Right renal pelvis (tissue), 4 donors: ENCODE measurements at places on chromosomes 5 and 9.
A peak's percentile ranks its signal among the peaks of the same experiment; 100 is the strongest.

- DNase-seq = no peak
Measured at GRCh38 chr9:136348691-136349090, 14.9 kb downstream of the DNLZ start.

- no peak for DNase-seq
Measured at GRCh38 chr5:96297867-96298266, 135.2 kb downstream of the PCSK1 start.

GRCh38 chr5:143004361-143005145, 234.4 kb downstream of the ARHGAP26 start:
- no peak for DNase-seq

DNA sequence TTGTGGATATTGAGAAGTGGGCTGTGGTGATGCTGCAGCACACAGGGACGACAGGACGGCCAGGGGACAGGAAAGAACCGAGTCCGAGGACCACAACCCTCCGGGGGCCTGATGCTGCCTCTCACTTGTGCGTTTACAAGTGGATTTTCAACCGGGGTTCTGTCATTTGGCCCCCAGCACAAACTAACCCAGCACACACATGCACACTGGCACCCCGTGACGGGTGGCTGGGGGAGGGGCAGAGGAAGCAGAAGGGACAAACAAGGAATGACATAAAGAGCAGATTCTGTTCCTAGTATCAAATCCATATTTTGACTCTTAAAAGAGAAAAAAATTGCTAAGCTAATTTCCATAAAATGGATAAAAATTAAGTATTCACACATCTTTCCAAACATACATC, 18.3 kb upstream of the ZFYVE16 start:
- DNase-seq = no peak

GRCh38 chr9:3865141-3865772, 339.5 kb upstream of the RFX3 start:
- DNase-seq = no peak

GRCh38 chr5:134236318-134236717, 10.4 kb upstream of the PPP2CA start:
- DNase-seq = no peak

DNA sequence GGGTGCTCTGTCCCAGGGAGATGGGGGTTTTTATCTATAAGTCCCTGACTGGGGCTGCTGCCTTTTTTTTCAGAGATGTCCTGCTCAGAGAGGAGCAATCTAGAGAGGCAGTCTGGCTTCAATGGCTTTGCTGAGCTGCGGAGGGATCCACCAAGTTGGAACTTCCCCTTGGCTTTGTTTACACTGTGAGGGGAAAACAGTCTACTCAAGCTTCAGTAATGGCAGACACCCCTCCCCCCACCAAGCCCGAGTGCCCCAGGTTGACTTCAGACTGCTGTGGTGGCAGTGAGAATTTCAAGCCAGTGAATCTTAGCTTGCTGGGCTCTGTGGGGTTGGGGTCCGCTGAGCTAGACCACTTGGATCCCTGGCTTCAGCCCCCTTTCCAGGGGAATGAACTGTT, 375.8 kb downstream of the RAB3C start:
- DNase-seq = no peak

DNA sequence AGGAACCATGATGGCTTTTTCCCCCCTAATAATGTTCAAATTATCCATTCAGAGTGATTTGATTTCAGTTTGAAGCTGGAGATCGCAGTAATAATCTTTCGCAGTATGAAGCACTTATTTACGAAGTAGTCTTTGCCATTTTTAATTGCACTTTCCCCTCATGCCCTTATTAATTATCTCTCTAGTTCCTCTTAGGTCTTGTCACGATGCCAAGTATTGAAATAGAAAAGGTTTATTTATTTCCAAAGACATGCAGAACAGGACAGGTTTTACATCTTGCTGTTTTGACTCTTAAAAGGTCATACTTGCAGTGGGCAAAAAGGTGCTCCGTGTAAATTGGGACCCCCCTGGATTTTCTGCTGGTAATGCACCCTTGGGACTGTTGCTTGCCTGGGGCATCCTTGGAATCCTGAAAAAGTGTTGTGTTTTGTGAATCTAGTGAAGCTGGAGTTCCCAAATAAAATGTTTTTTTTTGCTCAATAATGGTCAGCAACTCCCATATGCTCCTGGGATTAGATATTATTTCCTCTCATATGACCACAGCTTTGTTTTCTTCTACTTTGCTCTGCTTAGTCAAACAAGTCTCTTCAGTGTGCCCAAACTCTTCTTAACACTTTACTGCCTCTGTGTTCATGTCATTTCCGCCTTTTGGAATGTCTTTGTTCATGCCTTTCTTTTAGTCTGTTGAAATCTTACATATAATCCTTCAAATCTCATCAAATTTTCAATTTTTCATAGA, 278.3 kb downstream of the TMEM38B start:
- no peak for DNase-seq

GRCh38 chr9:12813960-12814876, 39.4 kb downstream of the LURAP1L start:
- DNase-seq = no peak

- DNase-seq = no peak
Measured at GRCh38 chr5:122770477-122770876, 4.4 kb upstream of the SNX2 start.

GRCh38 chr9:2255128-2255527, 240.0 kb downstream of the SMARCA2 start:
- DNase-seq = no peak

DNA sequence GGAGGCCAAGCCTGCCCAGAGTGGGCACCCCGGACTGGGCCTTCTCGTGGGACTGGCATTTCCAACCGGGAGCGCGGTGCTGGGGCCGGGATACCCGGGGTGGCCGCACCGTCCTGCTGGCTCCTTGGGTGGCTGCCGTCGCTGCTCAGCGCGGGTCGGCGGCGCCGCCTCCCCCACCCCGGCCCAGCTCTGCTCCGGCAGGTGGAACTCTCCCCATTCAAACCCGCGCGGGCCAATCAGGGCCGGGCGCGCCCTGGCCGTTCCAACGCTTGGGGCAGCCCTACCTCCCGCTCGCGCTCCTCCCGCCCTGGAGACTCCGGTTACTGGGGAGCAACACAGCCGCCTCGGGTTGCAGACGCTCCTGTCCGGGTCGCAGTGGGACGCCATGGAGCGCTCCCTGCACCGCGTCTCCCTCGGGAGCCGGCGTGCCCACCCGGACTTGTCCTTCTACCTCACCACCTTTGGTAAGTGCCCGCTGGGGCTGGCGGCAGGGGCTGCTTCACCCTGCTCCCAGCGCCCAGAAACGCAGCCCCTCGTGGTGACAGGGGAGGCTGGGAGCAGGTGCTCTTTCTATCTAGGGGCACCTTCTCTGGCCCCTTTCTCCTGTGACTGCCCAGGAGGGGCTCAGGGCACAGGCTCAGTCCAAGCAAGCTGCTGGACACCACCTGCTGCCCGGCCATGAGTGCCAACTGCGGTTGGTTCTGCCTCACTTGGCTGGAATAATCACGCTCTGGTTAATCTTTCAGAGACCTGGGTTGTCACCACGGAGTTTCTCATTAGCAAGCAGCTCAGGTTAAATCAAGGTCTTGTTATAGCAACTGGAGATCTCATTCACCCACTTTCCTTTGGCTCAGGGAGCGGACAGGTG, at the start of gene RGS3:
TSS of gene RGS3 (plus strand) at position 310 of the 868 bp plus-strand sequence. CDS start at position 386, 76 bp downstream.
- peak; percentile 61 for DNase-seq

DNA sequence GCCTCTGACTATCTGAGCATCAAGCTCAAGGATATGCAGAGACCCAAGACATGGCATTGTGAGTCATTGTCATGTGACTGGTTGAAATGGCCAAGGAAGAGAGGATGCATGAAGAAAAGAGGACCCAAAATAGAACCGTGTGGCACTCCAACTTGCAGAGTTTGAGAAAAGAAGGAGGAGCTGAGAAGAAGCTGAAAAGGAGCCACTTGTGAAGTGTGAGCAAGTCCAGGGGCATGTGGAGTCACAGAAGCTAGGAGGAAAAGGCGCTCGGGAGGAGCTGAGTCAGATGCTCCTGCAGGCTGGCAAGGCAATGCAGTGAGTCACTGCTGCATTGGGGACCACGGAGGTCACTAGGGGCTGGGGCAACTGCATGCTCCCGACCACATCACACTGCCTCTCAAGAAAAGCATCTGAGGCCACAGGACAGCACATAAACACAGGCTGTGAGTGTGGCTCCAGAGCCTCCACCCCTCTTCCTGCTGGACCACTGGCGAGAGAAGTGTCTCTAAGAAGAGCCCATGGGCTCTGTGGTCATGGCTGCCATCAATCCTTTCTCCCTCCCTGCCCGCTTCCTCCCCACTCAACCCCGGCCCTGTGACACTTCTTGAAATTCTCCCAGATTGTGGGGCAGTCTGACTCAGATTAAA, 197.6 kb downstream of the DRD1 start:
- DNase-seq = no peak

- DNase-seq = no peak
Measured at GRCh38 chr9:131658377-131659129, 81.3 kb downstream of the RAPGEF1 start.

DNA sequence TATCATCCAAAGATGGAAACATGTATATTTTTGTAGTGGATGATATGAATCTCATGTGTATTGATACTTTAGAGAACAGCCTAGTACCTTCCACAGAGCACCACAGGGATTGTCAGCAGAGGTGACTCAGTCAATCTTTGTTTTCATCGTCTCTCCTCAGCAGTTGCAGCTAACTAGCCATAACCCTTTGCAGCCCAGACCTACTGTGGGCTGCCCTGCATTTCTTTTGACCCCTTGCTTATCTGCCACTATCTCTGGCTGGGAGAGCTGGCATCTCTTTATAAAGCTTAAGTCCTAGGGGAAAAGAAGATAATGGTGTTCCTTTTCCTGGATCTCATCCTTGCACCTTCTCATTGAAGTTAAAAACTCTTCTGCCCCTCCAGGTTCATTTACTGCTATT, 28.7 kb downstream of the HMGCR start:
- no peak for DNase-seq

- no peak for DNase-seq
Measured at GRCh38 chr9:76798527-76798926, 34.3 kb downstream of the PCA3 start.

GRCh38 chr5:43491326-43491725, 7.7 kb upstream of the TMEM267 start:
- no peak for DNase-seq
